ENCODE measurements at places on chromosomes 11 and 22.
A peak's percentile ranks its signal among the peaks of the same experiment; 100 is the strongest.

- no peak for DNase-seq
Measured at GRCh38 chr22:40396882-40397281, 26.5 kb downstream of the SGSM3 start.

GRCh38 chr22:48744283-48744641, 1083.4 kb downstream of the BRD1 start:
- no peak for DNase-seq

- DNase-seq: no peak
Measured at GRCh38 chr11:68215087-68215445, 2.0 kb upstream of the KMT5B start.

GRCh38 chr11:78642979-78643675, 68.5 kb upstream of the NARS2 start:
- DNase-seq: no peak

DNA sequence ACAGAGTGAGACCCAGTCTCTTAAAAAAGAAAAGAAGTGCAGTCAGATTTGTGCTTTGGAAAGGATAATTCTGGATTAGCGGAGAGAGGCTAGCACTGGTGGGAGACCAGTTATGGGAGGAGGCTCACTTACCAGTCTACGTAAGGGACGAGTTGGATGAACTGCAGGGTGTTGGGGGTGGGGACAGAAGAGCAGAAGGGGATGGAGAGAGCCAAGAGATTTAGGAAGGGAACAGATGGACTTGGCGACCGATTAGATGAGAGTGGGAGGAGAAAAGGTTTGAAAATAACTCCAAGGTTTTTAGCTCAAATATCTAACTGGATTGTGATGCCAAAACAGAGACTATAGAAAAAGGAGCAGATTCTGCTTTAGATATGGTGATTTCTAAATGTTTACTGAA, 81.4 kb downstream of the SFI1 start:
- DNase-seq: no peak

DNA sequence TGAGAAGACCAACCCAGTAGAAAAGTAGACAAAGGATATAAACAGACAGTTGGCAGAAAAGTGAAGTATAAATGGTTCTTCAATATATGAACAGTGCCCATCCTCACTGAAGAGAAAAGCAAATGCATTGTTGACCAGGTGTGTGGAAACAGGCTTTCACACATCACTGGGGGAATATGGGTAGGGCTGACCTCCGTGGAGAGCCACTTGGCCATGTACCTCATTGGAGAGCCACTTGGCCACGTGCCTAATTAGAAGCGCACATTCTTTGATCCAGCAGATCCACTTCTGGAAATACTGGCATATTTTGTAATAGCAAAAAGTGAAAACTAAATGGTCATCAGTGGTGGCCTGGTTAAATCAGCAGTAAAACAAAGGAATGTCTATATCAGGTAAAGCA, 43.2 kb downstream of the PPP6R3 start:
- no peak for DNase-seq

GRCh38 chr11:65291613-65292012, 23.1 kb upstream of the CDC42EP2 start:
- no peak for DNase-seq

- no peak for DNase-seq
Measured at GRCh38 chr11:121311373-121311772, 18.8 kb downstream of the SC5D start.

GRCh38 chr11:123429336-123429735, 733 bp upstream of the GRAMD1B start:
- no peak for DNase-seq

GRCh38 chr22:50737728-50738648, at the start of gene ACR:
Gene ACR, plus strand, starts transcription at chr22:50738204. Its CDS starts 32 bp downstream, at chr22:50738236.
- DNase-seq: no peak

DNA sequence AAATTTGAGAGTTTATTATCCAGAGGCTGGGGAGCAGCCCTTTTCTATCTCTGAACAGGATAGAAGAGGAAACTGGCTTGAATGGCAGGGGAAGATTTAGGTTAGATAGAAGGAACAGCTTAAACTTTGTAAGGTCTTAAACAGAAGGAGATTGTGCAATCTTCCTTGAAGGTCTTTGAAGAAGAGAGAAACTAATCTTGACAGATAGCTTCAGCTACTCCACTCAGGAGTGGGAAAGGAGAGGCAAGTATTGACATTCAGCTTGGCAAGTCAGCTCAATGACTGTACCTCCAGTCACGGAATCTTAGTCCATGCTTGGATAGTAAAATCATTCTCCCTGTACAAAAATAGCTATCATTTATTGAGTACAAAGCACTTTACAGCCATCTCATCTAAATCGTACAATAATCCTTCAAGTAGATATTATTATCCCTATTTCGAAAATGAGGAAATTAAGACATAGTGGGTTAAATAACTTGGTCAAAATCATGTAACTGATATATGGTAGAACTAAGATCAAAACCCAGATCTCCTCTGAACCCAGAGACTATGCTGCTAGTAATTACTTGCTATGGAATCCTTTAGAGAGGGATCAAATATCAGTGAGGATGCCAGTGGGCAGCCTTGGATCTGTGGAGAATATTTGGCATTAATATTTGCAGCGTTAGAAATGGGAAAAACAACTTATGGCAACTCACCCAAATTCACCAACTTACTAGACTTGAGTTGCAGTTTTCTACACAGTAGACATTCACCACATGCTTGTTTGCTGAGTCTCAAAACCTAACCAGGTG, 14.6 kb downstream of the C11orf97 start:
- no peak for DNase-seq

GRCh38 chr11:13328286-13328685, 50.7 kb downstream of the BMAL1 start:
- DNase-seq: no peak

DNA sequence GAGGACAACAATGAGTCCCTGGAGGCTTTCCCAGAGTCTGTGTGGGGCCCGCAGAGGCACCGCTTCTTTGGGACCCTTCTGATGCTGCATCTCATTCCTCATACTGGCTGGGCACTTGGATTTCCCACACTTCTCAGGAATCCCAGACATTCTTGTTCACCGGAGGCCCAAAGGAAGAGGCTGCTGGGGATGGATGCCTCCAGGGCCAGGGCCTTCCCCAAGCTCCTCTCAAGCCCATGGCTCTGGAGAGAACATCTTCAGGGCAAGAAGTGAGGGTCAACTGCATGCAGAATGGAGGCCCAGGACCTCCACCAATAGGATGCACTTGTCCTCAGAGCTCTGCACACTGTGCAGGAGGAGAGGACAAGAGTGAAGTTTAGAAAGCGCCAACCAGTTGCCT, 34.6 kb downstream of the DKK3 start:
- DNase-seq: no peak

GRCh38 chr11:66904981-66905521, 48.2 kb downstream of the LRFN4 start:
- no peak for DNase-seq

- DNase-seq: no peak
Measured at GRCh38 chr11:74822170-74822569, 73.5 kb downstream of the RNF169 start.

DNA sequence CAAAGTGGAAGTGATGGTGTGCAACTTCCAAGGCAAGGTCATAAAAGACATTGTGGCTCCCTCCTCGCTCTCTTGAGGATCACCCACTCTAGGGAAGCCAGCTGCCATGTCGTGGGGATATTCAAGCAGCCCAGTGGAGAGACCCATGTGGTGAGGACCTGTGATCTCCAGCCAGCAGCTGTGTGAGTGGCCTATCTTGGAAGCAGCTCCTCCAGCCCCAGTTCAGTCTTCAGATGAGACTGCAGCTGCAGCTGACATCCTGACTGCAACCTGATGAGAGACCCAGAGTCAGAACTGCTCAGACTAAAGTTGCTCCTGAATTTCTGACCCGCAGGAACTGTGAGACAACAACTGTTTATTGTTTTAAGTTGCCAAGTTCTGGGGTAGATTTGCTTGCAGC, 86.4 kb upstream of the GRK3 start:
- DNase-seq: no peak

DNA sequence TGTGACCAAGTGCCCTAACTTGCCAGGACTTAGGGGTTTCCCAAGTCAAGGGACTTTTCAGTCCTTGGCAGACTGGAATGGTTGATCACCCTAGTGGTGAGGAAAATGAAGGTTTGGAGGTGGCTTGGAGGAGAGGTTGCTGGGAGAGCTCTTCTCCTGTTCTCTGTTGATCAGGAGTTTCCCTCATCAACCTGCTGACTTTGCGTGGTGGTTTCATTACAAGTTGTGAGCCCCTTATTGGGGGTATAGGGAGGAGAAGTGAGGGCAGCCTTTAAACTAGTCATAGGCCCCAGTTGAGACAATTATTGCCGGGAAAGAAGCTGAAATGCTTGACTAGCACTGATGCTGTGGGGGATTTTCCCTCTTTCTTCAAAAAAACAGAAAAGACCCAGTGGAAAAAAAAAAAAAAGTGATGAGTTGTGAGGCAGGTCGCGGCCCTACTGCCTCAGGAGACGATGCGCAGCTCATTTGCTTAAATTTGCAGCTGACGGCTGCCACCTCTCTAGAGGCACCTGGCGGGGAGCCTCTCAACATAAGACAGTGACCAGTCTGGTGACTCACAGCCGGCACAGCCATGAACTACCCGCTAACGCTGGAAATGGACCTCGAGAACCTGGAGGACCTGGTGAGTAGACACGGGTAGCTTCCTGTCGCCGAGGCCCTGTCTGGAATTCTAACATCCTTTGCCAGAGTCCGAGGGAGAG, at the start of gene CXCR5:
TSS of gene CXCR5 (plus strand) at position 525 of the 704 bp plus-strand sequence. CDS start at position 575, 50 bp downstream.
- DNase-seq: no peak

DNA sequence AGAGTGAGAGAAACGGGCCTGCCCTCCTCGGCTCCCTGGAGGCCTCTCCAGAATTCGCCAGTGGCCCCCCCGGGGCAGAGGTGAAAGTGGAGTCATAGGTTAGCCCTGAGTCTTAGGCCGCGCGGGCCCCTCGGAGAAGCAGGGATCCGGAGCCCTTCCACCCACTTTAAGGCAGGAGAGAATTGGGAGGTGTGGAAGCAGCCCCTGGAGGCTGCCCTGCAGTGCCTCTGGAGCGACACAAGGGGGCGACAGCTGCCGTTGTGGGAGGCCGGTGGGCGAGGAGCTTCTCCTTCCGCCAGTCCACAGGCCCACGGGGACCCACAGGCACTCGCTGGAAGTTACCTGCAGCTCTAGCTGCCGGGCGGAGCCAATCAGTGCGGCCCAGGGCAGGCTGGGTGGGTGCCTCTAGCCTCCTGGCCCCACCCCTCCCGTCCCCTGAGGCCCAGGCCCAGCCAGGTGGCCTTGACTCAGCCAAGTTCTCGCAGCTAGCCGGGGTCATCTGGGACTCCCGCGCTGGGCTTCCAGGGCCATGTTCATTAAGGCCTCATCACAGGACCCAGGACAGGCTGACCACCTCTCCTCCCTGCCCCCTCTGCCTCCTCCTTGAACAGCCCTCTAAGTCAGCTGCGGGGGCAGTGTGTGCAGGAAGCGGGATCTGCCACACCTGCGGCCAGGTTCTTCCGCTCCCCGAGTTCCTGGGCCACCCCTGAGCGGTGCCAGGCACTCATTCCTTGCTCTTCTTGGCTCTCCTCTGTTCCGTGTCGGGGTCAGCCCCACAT, 5.0 kb downstream of the DGKZ start:
- DNase-seq: peak; percentile 13

DNA sequence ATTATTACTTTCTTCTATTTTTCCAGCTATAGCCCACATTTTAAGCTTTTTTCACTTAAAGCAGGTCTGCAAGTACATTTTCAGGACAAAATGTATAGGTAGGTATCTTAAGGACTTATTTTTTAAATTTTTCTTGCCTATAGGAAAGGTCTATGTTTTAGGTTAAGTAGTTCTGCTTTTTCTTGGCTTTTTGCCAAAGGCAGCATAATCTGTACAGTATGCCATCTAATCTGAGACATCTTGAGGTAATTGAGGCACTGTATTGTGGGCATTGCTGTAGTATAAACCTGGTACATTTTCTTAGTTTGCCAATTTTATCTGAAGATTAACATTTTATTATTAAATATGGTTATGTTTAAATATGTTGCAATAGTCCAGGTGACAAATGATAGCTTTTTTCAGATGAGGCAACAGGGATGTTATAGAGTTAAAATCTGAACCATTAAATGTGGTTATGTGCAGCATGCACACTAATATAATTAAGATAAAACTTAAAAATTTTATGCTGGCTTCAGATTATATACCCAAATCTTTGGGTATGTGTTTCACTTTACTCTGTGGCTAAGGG, 42.9 kb downstream of the QSER1 start:
- DNase-seq: no peak

DNA sequence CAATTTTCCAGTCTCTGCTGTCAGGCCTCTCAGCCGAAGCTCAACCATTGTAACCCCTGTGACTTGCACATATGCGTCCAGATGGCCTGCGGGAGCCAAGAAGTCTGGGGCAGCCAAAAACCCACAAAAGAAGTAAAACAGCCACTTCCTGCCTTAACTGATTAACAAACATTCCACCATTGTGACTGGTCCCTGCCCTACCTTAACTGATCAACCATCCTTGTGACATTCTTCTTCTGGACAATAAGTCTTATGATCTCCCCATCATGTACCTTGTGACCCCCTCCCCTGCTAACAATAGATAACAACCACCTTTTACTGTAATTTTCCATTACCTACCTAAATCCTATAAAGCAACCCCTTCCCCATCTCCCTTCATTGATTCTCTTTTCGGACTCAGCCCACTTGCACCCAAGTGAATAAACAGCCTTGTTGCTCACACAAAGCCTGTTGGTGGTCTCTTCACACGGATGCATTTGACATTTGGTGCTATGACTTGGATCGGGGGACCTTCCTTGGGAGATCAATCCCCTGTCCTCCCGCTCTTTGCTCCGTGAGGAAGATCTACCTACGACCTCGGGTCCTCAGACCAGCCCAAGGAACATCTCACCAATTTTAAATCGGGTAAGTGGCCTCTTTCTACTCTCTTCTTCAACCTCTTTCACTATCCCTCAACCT, 1.3 kb upstream of the NDUFC2 start:
- DNase-seq: no peak

- DNase-seq: no peak
Measured at GRCh38 chr22:27686534-27686933, 115.0 kb downstream of the MN1 start.

GRCh38 chr11:82907371-82907770, 5.8 kb downstream of the DDIAS start:
- DNase-seq: no peak

DNA sequence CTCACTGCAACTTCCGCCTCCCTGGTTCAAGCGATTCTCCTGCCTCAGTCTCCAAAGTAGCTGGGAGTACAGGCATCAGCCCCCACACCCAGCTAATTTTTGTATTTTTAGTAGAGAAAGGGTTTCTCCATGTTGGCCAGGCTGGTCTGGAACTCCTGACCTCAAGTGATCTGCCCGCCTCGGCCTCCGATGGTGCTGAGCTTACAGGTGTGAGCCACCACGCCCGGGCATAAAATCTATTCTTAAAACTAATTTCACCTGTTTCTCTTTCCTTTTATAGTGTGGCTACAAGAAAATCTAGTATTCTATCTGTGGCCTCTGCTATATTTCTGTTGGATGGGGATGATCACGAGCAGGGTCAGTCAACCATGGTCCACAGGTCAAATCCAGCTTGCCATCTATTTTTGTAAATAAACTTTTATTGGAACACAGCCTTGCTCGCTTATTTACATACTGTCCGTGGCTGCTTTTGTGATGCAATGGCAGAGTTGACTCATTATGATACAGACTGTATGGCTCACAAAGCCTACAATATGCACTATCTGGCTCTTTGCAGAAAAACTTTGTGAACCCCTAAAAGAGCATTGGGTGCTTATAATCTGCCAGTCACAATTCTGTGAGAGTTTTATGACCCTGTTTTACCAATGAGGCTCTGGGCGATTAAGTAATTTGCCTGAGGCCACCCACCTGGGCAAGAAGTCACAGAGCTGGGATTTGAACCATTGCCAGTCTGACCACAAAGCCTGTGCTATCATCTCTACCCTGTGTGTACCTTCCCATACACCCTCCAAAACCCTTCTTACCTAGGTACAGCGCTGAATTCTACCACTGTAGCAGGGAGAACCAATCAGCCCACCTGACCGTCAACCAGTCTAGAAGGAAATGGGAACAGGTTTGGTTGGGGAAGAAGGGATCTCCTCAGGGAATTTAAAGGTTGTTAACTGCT, 28.3 kb downstream of the SLC1A2 start:
- peak; percentile 26 for DNase-seq
